ENCODE measurements at places on chromosomes 3 and 15.

DNA sequence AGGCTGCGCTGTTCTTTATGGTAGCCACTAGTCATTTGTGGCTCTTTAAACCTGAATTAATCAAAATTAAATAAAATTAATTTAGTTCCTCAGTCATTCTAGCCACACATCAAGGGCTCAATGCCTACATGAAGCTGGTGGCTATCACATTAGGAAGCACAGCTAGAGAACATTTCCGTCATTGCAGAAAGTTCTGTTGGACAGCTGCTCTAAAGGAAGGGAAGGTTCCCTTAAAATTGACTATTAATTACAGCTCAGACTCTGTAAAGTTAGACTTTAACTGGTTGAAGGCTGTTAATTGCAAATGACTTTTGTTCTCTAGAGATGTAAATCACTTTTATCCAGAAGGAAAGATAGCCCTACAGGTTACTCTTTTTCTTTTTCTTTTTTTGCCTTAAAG is 202.7 kb upstream of the ADAMTS9 start:
- no peak for DNase-seq

GRCh38 chr15:32828507-32829186 is 110.8 kb downstream of the GREM1 start:
- DNase-seq: peak; percentile 48

- DNase-seq: no peak
Measured at GRCh38 chr15:31217067-31217466, 109.6 kb upstream of the KLF13 start.

GRCh38 chr3:135851201-135852081 is 114.1 kb upstream of the PPP2R3A start:
- DNase-seq: no peak

DNA sequence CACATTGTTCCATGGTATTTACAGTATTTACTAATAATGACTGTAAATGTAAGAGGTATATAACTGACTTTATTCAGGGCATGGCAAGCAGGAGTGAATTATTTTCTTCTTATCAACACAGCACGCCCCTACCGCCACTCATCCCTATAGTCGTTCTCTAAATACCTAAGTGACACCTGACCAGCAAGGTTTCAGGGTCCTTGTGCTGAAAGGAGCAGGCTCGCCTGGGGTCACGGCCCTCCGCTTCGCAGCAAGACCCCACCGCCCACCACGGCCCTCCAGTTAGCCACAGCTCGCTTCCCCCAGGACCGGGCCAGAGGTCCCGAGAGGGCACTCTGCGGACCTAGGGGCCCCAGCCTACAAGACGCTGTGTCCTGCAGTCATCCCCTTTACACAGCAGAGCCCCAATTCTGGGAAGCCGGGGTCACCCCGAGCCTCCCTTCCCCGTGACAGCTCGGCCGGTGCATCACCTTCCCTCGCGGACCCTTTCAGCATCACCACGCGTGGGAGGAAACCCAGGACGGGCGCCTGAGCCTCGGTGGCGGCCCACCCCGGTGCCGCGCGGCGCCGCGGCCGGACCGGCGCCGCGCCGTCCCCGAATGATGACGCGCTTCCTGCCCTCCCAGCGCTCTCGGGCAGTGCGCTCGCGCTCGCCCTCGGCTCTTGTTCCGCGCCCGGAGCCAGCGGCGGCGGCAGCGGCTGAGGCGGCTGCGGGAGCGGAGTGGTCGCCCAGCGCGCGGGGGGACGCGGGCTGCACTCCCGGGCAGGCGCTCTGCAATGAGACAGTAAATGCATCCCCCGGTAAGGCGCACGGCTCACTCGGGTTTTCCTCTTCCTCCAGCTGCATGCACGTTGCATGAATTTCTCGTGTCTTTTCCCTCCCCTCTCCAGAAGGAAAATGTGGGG is 225.1 kb upstream of the C2CD4B start:
- DNase-seq: peak; percentile 80

DNA sequence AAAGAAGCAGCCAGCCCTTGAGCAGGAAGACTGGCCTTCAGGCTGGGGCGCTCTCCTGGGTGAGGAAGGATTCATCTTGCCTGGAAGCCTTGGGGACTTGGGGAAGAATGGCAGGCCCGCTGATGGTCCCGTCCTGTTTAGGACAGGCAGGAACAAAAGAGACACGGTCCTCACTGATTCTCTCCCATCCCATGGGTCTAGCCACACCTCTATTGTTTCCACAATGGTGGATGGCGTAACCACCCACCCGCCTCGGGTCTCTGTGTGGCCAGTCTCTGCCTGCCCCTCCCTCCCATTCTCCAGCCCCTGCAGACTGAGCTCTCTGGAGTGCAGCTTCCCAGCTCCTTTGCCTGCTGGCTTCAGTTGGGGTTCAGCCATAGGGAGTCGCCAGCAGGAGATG is 284.3 kb downstream of the UACA start:
- DNase-seq: no peak

GRCh38 chr3:133115176-133115575 is 77.0 kb downstream of the TMEM108 start:
- no peak for DNase-seq

GRCh38 chr3:57093489-57093888 is 33.0 kb downstream of the SPATA12 start:
- DNase-seq: no peak

- no peak for DNase-seq
Measured at GRCh38 chr15:91897585-91898372, 44.3 kb downstream of the SLCO3A1 start.

DNA sequence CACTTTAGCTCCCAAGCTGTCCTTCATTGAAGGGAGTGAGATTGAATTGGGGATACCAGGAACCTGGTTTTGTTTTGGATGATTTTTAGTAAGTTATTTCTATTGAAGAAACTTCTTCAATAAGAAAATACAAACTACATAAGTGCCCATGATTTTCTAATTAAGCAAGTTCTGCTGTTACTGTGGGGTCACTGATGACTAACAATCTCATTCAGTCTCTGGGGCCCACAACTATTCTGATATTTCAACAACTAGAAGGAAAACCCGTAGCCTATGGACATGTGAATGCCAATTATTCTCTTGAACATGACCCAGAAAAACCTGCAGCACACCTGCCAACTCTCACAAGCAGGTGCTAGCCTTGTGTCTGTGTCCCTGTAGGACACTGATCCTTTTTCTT is 184.6 kb downstream of the DCLK3 start:
- DNase-seq: no peak

GRCh38 chr15:98773616-98774015 is 125.3 kb downstream of the IGF1R start:
- no peak for DNase-seq

DNA sequence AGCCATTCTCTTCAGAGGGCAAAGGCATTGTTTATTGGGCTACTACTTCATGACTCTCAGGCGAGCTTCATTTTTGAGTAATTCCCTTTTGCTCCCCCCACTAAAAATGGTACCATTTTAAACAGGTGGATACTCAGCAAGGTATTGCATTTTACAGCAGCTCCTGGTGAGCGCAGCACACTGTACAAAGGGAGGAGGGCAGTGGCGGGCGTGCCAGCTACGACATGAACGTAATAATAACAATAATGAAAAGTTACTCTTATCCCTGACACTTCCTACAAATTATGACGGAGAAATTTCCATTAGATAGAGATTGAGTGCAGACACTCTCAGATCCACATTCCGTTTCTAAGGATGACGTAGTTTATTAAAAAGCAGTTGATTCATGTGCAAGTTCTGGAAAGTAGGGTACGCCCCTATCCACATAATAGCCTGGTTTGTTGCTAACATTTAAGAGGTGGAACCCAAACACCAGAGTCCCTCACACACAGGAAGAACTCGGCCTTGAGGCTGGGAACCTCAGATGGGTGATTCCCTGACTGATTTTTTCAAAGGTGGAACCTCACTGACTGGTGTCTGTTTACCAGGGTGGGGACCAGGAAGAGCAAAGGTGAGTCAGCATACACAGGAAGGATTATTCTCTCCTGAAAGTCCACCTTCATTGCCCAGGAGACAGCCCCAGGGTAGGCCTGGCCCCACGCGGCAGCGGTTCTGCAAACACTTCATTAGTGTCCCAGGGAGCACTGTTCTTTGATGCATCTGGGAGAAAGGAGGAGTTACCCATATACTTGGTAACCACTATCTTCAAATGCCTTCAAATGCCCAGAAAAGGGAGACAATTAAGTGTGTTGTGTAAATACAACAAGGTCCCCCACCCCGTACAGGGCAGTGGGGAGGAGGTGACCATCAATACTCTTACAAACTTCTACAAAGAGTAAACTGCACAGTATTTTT is 69.9 kb downstream of the LDHAL6B start:
- DNase-seq: no peak

DNA sequence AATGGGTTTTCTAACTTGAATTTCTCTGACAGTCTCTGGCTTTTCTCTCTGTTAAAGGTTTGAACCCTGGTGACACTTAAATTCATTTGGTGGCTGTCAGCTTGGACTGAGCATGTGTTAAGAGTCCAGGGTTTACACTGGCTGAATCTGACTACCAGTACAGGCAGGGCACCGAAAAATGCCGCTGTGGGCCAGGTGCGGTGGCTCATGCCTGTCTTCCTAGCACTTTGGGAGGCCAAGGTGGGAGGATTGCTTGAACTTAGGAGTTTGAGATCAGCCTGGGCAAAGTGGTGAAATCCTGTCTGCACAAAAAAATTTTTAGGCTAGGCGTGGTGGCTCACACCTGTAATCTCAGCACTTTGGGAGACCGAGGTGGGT is 1.8 kb downstream of the MANF start:
- no peak for DNase-seq

DNA sequence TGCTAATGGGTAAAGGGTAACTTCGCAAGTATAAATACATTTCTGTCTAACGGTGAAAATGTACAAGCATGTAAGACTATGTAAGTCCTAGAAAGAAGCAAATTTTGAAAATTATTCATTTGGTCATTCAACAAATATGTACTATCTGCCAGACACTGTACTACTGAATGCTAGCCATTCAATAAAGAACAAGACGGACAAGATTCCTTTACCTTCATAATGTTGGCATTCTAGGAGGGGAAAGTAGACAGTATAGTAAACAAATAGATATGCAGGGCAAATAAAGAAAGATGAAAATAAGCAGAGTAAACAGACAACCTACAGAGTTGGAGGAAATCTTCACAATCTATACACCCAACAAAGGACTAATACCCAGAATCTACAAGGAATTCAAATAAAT is 32.7 kb downstream of the C3orf70 start:
- no peak for DNase-seq

- DNase-seq: no peak
Measured at GRCh38 chr15:38555686-38556334, 8.8 kb downstream of the RASGRP1 start.

Measured in HTR-8/SVneo (cell line).